ENCODE measurements at places on chromosomes 11 and 22.

DNA sequence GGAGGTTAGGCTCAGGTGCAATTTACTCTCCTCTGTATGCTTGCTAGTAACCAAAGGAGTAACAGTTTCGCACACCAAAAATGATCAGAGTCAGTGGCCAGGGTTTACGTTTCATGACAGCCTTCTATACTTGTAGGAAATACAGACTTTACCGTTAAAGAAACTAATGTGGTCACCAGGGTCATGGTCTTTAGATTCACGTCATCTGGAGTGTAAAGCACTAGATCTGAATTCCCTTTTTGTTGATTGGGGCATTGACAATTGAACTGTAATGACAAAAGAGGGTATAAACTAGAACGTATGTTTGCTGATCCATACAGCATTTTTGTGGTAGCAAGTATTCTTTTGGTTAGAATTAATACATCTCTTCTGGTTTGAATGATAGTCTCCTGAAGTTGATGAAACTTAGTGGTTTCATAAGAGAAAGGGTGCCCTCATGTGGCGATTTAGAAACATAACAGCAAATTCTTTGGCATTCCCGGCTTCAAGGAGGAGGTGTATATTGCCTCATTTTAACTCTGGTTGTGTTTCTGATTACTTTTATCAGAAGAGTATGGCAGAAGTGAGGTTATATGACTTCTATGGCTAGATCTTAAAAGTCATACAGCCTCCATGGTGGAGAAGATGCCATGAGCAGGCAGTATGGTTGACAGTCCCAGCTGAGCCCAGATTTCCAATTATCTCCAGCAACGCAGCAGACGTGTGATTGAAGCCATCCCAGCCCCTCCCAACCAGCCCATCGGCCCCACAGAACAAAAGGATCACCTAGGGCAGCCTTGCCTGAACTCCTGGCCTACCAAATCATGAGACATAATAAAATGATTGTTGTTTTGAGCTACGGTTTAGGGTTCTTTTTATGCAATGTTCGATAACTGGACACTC lies 35.1 kb downstream of the MMP7 start:
- no peak overlapping the region for H3K27ac ChIP-seq
- no peaks in the 10 kb centered on the region for H3K36me3 ChIP-seq
- H3K4me1 ChIP-seq: peaks cover 3% of the 10 kb centered on the region
- DNase-seq: peak; percentile 63
- H3K27me3 ChIP-seq: no peaks in the 10 kb centered on the region
- peak overlapping the region; percentile 41 for H3K4me3 ChIP-seq

GRCh38 chr22:21937821-21938070 lies 14.9 kb downstream of the PPM1F start:
- no peak overlapping the region for H3K4me3 ChIP-seq
- H3K27me3 ChIP-seq: no peaks in the 10 kb centered on the region
- H3K27ac ChIP-seq: no peak overlapping the region

DNA sequence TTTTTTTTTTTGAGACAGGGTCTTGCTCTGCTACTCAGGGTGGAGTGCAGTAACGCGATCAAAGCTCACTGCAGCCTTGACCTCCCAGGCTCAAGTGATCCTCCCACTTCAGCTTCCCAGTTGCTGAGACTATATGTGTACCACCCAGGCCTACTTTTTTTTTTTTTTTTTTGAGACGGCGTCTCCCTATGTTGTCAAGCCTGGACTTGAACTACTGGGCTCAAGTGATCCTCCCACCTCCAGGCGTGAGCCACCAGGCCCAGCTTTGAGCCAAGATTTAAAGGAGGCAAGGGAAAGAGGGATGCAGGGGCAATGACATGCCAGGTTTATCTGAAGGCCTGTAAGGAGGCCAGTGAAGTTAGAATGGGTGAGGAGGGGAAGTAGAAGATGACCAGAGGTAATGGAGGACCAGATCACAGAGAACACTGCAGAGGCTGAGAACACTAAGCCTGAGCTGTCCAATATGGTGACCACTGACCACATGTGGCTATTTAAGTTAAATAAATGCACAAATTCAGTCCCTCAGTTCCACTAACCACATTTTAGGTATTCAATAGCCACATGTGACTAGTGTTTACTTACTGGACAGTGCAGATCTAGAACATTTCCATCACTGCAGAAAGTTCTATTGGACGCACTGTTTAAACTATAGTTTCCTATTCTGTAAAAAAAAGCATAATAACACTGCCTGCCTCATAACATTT lies 8.1 kb downstream of the DESI1 start:
- no peaks in the 10 kb centered on the region for H3K36me3 ChIP-seq
- no peaks in the 10 kb centered on the region for H3K4me1 ChIP-seq
- H3K27me3 ChIP-seq: no peaks in the 10 kb centered on the region
- DNase-seq: no peak
- H3K4me3 ChIP-seq: no peak overlapping the region

DNA sequence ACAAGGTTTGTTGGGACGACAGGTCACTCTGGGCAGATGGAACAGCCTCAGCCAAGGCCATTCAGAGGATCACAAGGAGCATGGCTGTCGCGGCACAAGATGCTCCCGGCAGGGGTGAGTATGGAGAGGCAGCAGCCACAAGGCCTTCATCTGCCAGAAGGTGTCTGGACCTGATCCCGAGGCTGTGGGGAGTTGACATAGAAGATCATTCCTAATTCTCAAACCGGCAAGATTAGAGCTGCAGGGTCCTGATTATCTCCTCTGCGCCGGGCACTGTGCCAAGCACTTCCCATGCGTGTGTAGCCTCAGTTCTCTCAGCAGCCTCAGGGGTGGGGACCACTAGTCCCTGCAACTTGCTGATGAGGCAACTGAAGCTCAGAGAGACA lies 32.3 kb upstream of the RFPL3 start:
- DNase-seq: no peak
- no peaks in the 10 kb centered on the region for H3K27me3 ChIP-seq
- H3K36me3 ChIP-seq: no peaks in the 10 kb centered on the region

DNA sequence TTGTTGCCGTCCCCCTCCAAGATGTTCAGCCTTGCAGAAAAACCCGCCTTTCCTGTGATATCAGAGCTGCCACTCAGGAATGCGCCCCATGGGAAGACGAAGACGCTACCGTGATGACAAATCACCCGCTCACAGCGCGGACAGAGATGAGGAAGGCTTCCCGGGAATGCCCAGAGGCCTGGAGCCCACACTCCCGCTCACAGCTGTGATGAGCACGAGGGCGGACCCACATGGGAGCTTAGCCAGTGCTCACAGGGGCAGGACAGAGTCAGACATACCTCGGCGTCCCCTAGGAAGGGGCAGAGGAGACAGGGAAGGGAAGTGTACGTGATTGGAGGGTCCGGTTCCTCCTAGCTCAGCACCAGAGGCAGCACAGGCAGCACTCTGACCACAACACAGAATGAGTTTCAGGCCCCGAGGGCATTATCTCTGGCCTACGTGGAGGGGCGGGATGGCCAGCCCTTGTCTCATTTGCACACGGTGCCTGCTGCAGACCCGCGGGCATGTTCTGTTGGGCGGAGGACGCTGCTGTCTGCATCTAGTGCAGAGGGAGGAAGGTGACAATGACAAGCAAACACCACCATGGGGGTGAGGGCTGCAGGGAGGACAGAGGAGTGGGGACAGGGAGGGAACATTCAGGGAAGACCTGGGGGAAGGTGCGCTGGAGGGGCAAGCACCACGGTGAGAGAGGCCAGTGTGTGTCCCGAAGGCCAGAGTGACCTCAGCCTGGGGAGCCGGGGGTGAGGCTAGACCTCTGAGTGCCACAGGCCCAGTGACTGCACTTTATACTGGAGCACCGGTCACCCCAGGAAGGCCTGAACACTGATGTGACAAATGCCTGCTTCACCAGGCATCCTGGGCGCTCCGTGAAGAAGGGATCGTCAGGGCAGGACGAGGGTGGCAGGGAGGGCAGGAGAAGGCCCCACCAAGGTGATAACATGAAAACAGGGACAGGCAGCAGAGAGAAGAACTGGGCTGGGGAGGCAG lies 79.6 kb downstream of the CELSR1 start:
- H3K4me1 ChIP-seq: peaks cover 7% of the 10 kb centered on the region
- H3K27me3 ChIP-seq: no peaks in the 10 kb centered on the region
- no peak overlapping the region for H3K27ac ChIP-seq
- no peaks in the 10 kb centered on the region for H3K36me3 ChIP-seq
- H3K4me3 ChIP-seq: no peak overlapping the region
